A172 (cell line): ENCODE measurements at places on chromosomes 7 and 10. TPM values are rescaled to one million over a fixed set of nuclear protein-coding genes. Genes with fewer than 3 reads are reported as not detected.

DNA sequence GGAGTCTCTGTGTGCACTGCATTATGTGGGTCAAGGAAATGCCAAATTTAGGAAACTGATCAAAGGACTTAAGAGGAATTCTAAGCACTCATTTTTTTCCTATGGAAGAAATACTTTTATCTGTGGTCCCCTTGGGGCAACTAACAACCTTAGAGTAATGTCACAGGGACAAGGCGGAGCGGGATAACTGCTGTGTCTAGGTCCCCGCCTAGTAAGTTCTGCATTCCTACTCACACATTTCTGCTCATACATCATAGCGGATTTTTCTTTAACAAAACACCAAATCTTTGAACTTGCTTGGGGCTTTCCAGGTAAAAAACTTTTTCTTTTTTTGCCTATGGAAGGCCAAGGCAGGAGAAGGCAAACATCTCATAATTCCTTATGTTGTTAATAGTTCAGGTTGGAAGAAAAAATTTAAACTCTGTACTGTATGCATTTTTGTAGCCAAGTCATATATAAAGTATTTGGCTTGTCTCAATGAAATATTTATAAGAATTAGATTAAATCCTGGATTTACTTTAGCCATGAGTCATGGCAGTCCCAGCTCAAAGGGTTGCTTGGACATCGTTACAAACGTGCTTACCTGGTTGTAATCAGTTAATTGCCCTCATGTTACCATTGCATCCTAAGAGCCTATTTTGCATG is 285.0 kb downstream of the PHTF2 start:
- DNase-seq, result peak; percentile 44

The SRRM3 gene
- 12.0 and 18.5 TPM in 2 replicates for total RNA-seq

The OR9A2 gene
- total RNA-seq, result not detected in 2 replicates

GRCh38 chr10:482848-483247 is 206.6 kb downstream of the DIP2C start:
- no peak for DNase-seq

GRCh38 chr10:127195041-127195506 is 1.3 kb downstream of the INSYN2A start:
- no peak for DNase-seq

DNA sequence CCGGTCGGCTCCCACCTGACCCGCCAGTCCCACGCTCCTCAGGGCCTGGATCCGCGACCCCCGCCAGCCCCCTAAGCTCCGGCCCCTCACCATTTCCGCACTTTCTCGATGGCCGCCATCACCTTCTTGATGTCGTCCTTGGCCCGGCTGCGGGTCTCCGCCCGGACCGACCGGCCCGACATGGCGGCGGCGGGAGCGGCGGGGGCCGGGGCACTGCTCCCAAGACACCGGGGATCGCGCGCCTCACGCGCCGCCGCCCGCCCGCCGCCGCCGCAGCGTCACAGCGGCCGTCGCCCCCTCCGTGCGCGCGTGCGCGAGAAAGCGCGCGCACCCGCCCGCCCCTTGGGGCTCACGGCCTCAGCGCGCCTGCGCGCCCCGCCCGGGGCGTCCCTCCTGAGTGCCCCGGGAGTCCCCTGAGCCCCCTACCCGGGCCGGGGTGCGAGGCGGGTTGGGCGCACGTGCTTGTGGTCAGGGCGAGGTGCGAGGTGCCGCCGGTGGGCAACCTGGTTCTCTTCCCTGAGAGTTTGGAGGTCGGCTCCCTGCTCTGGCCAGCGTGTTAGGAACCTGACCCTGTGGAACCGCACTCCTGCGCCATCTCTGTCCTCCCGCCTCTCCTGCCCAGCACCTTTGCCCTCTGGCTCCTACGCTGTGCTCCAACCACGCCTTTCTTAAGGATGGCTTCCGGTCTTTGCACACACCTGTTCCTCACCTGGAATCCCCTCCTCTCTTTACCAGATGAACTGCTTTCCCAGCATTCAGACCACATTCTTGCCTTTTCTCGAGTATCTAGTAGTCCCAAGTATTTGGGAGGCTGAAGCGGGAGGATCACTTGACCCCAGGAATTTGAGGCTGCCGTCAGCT is at the start of gene BCL7B:
Gene BCL7B (minus strand): TSS at position 294 of the 861 bp plus-strand sequence. CDS start 112 bp downstream, at position 182.
- DNase-seq, result peak; percentile 48

The LRMDA gene
- total RNA-seq, result 0.07 TPM in 1 of 2 replicates, not detected in the other

DNA sequence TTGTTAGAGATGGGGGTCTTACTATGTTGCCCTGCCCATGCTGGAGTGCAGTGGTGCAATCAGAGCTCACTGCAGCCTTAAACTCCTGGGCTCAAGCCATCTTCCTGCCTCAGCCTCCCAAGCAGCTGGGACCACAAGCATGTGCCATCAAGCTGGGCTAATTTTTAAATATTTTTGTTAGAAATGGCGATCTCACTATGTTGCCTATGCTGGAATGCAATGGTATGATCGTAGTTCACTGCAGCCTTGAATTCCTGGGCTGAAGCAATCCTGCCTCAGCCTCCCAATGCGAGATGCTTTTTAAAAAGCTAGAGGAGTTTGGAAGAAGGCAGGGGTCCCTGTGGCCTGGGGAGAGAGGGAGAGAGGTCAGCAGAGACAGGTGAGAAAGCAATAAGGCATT is 600.1 kb upstream of the AUTS2 start:
- DNase-seq, result no peak
